ENCODE measurements at places on chromosomes 7 and 10.

GRCh38 chr10:12381536-12382156 is 32.3 kb downstream of the CAMK1D start:
- DNase-seq: no peak

DNA sequence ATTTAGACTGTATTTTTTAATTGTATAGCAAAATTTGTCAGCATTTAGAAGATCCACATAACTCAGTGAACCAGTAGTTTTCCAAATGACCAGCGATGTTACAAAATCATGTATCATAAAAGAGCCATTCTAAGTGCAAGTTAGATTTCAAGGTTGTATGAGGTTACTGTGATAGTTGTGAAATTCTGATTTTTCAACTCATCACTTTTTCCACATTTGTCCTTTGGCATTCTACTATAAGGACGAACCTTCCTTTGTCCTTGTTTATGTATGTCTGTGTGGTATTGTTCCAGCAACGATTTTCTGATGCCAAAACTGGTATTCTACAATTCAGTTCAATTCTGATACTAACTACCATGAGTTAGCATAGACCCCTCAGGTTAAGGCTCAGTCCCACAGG is 64.2 kb downstream of the TAX1BP1 start:
- no peak for DNase-seq

DNA sequence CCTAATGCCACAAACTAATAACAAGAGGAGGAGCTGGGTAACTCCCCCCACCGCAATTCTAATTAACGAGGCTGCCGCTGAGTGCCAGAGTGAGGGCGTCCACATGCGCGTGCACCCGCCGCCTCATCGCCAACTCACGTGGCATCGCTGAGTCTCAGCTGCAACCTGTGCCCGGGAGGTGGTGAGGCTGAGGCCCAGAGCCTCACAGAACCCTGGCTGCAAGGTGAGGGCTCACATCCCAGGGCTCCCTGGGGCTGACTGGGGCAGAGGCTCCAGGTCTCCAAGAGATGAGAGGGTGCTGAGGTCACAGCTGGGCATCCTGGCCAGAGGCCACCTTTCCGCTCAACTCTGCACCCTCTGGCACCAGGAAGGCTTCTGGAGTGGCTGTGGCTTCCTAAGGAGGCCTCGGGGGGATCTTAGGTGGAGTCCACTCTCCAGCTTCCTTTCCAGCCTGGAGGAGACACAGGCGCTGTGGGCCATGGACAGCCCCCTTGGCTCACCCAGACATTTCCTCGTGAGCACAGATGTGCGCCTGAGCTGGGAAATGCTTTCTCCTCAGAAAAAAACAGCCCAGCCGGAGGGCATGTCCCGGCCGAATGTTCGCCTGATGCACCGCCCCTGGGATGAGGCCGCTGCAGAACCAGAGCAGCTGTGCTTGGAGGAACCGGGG is 242.6 kb downstream of the MAD1L1 start:
- DNase-seq: no peak

GRCh38 chr10:62692085-62692484 is 112.4 kb upstream of the ADO start:
- no peak for DNase-seq

- no peak for DNase-seq
Measured at GRCh38 chr7:82360591-82361368, 82.8 kb downstream of the CACNA2D1 start.

GRCh38 chr10:74620626-74621025 is 205.8 kb upstream of the KAT6B start:
- DNase-seq: no peak

DNA sequence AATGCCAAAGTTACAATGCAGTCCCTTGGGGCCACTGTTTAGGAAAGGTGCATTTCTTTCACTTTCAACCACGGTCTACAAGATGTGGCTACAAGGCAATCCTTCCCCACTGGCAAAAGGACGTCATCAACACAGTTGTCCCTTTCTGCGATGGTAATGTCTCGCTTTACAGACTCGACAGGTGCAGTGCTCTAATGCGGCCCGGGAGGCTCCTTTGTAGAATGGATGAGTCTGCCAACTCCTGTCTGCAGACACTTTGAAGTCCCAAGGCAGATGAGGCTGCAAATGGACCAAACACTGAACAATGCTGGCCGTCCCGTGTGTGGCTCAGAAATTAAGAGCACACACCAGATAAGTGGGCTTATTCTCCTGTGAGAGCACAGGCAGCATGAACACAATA is 133.7 kb downstream of the PIP4K2A start:
- DNase-seq: no peak

DNA sequence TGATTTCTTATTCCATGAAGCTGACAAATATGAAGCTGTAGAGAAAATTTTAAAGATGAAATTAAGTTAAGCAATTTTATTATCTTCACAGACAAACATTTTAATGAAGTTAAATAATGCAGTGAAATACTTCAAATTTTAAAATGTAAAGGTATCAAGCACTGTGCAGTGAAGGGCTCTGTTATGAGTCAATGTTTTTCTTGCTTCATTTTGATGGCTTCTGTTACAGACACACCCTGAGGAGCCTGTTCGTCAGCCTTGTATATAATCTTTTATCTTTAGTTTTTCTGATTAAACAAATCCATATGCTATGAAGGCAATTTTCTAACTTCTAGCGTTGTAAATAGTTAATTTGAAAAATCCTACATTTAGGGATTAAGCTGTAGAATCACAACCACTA is 18.5 kb downstream of the VSTM2A start:
- no peak for DNase-seq

- DNase-seq: no peak
Measured at GRCh38 chr7:49443515-49443914, 329.9 kb upstream of the VWC2 start.
